ENCODE measurements at places on chromosomes 5 and 9. TPM values are rescaled to one million over a fixed set of nuclear protein-coding genes. Genes with fewer than 3 reads are reported as not detected.

SEMA5A gene
- total RNA-seq, result 2.8 TPM

NSUN2 gene
- total RNA-seq, result 40.5 TPM

LRRC19 gene
- 1.0 TPM for total RNA-seq

NXNL2 gene
- not detected for total RNA-seq

ZNF454 gene
- total RNA-seq, result 0.54 TPM

TLR4 gene
- 1.9 TPM for total RNA-seq

RNF44 gene
- 28.2 TPM for total RNA-seq

CARD6 gene
- 0.24 TPM for total RNA-seq

SGCD gene
- 56.9 TPM for total RNA-seq

NFIB gene
- 106 TPM for total RNA-seq

MEIKIN gene
- not detected for total RNA-seq

TBC1D9B gene
- 93.9 TPM for total RNA-seq

FAM151B gene
- total RNA-seq, result 3.0 TPM

RAI14 gene
- 24.4 TPM for total RNA-seq

ZNF622 gene
- total RNA-seq, result 27.6 TPM

GLRA1 gene
- 0.69 TPM for total RNA-seq

ZNF300 gene
- total RNA-seq, result 0.23 TPM

TERT gene
- total RNA-seq, result 0.09 TPM

LPCAT1 gene
- 25.6 TPM for total RNA-seq

DAPK1 gene
- total RNA-seq, result 55.9 TPM

ZFP2 gene
- 0.89 TPM for total RNA-seq

OXCT1 gene
- total RNA-seq, result 37.1 TPM

CCDC183 gene
- 0.92 TPM for total RNA-seq

BDP1 gene
- total RNA-seq, result 34.5 TPM

FOXD4L5 gene
- total RNA-seq, result 0.49 TPM

GSN gene
- total RNA-seq, result 66.2 TPM

UNC5A gene
- 1.4 TPM for total RNA-seq

PLAC8L1 gene
- total RNA-seq, result not detected

CNTRL gene
- 17.4 TPM for total RNA-seq

ANKRD34B gene
- 0.24 TPM for total RNA-seq

PTRH1 gene
- 6.6 TPM for total RNA-seq

RGMB gene
- 4.1 TPM for total RNA-seq

CDO1 gene
- total RNA-seq, result 0.73 TPM

HOMER1 gene
- 14.3 TPM for total RNA-seq

GTF2H2 gene
- total RNA-seq, result 27.7 TPM

PDE8B gene
- 1.8 TPM for total RNA-seq

NEUROG1 gene
- not detected for total RNA-seq

GPR151 gene
- total RNA-seq, result 0.54 TPM

LIX1 gene
- total RNA-seq, result 2.3 TPM

PROB1 gene
- 0.88 TPM for total RNA-seq

PDE6A gene
- total RNA-seq, result 0.14 TPM

FOXD4L4 gene
- total RNA-seq, result 0.25 TPM

CDC20B gene
- 0.49 TPM for total RNA-seq

FRMD3 gene
- total RNA-seq, result 4.9 TPM

CBY3 gene
- 1.4 TPM for total RNA-seq

GARIN3 gene
- total RNA-seq, result 0.49 TPM

MSANTD3 gene
- 38.5 TPM for total RNA-seq

TAF11L10 gene
- not detected for total RNA-seq

PPP2R2B gene
- 92.7 TPM for total RNA-seq

NIPAL4 gene
- 0.82 TPM for total RNA-seq

ENDOG gene
- 15.7 TPM for total RNA-seq

SHISAL2B gene
- 0.36 TPM for total RNA-seq

CYLC2 gene
- total RNA-seq, result 0.58 TPM
